HEK293T (cell line): ENCODE measurements at places on chromosomes 12 and 14.

- no peak for DNase-seq
Measured at GRCh38 chr14:30445011-30445793, 113.8 kb upstream of the G2E3 start.

DNA sequence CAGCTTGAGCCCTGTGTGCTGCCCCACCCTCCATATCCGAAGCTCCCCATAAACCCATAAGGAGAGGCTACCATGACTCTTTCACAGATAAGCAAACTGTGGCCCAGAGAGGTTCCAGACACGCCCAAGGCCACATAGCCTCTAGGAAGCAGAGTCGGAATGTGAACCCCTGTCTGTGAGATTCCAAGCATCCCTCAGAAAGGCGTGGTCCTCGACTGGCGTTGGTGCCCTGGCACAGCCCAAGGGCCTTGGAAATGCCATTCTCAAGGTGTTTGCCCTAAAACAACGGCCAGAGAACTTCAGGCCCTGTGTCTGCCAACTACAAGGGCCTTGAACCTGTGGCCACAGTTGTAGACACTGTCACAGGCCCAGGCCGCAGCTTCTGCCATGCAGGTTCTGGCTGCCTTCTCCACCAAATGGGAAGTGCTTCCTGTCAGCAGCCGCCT lies 8.5 kb upstream of the DIO3 start:
- DNase-seq: no peak

DNA sequence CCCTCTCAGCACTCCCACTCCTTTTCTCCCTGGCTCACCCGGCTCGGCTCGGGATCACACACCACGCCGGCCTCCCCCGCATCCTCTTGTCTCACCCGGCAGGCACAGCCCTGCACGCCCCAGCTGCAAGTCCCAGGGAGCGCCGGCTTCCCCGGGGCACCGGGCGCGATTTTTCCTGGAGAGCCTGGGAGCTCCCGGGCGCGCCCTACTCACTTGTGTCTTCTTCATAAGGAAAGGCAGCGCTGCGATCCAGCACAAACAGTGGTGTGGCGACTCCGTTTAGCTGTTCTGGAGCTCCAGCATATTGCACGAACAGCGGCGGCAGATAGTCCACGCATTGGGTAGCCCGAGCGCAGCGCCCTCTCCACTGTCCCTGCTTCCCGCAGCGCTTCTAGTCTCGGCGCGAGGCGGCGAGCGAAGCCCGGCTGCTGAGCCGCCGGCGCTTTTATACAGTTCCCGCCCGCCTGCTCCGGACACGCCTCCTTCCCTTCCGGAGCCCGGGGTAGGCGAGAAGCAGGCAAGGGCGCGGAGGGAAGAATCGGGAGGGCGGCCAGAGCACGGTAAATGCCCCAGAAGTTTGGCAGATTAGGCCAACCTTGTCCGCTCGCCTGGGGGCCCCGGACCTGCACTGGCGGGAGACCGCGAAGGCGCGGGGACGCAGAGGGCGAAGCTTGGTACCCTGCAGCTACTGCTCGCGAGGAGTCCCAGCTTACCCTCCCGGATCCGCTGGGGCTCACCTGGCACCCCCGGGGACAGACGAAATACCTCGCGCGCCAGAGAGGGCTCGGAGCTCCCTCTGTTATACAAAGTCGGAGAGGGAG lies at the start of gene KITLG:
KITLG (minus strand) TSS at position 421 of the 821 bp plus-strand sequence; CDS start at position 228, 193 bp downstream.
- peak; percentile 80 for DNase-seq

GRCh38 chr14:34172550-34173368 lies 221.9 kb upstream of the EGLN3 start:
- no peak for DNase-seq

- DNase-seq: no peak
Measured at GRCh38 chr14:61663312-61663979, 31.9 kb upstream of the HIF1A start.

DNA sequence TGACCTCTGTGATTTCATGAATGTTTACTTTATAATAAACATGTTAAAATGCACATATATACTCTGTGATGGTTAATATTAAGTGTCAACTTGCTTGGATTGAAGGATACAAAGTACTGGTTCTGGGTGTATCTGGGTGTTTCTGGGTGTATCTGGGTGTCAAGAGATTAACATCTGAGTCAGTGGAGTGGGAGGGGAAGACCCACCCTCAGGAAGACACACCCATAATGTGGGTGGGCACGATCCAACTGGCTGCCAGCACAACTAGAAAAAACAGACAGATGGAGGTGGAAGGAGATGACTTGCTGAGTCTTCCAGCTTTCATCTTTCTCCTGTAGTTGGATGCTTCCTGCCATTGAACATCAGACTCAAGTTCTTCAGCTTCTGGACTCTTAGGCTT lies 11.9 kb downstream of the NUP37 start:
- no peak for DNase-seq

DNA sequence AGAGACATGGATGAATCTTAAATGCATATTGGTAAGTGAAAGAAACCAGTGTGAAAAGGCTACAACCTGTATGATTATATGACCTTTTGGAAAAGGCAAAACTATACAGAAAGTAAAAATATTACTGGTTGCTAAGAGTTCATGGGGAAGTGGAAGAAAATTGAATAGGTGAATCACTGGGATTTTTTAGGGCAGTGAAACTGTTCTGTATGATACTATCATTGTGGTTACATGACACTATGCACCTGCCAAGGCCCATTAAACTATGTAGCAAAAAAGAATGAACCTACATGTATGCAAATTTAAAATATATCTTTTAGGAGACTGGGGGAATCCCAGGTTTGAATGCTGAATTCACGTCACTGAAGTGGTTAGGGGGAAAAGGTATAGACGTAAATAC lies 12.6 kb upstream of the OR8S1 start:
- DNase-seq: no peak

- no peak for DNase-seq
Measured at GRCh38 chr12:126397660-126398059, 1332.4 kb downstream of the AACS start.

DNA sequence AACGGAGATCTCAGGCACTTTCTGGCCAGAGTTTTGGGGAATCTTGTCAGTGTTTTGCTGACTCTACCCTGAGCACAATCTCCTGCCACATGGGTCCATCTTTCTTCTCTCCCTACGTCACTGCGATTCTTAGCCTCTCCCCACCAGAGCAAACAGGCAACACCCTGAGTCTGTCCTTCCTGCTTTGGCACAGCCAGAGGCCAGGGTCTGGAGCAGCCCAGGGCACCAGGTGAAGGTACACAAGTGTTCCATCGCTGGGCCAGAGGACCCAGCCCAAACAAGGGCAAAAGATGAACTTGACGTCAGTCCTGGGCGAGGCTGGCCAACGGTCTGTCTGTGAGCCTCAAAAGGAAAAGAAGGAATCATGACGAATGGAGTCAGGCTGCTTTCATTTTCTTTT lies 12.7 kb upstream of the CCDC177 start:
- no peak for DNase-seq

GRCh38 chr14:38122241-38122640 lies 85.5 kb upstream of the SSTR1 start:
- no peak for DNase-seq

DNA sequence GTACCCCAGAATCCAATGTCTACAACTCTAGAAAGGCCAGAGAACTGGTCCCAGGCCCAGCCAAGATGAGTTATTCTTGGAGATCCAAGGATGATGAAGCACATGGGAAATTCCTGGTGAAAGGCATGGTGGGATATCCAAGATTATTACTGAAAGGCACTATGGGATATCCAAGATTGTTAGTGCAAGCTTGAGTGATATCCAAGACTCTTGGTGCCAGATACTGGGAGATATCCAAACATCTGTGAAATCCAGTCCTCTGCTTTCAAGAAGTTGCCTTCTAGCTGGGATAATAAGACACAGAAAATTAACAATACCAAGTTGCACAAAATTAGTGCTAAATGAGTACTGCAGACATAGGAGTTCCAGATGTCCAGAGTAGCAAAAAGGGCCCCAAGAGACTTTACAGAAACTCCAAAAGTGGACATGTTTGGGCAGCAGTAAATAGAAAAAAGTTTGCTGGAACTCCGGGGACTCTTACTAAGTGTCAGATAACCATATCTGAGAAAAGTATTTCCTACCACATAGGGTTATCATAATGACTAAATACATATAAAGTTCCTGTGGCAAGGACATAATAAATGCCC lies 34.6 kb downstream of the PHLDA1 start:
- no peak for DNase-seq

GRCh38 chr14:39055786-39056474 lies 47.1 kb downstream of the SEC23A start:
- DNase-seq: no peak

GRCh38 chr12:75816897-75817296 lies 214.7 kb downstream of the PHLDA1 start:
- DNase-seq: no peak

GRCh38 chr12:101256266-101256665 lies 23.6 kb upstream of the UTP20 start:
- DNase-seq: no peak

DNA sequence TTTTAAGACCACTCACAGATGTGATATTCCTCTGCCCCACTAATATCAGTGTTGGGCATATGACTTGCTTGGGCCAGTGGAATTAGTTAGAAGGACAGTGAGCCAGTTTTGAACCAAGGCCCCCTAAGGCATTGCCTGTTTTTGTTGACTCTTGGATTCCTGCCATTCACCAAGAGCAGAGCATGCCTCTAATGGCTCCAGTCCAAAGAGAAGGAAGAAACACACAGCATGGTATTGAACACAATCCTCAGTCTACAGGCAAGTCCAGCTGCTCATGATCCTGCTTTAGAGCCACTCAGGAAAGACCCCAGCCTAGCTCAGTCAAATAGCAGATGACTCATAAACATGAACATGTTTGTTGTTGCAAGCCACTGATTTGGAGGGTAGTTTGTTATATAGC lies 1201.5 kb downstream of the BCL11B start:
- no peak for DNase-seq

- DNase-seq: no peak
Measured at GRCh38 chr12:27906127-27906500, 66.4 kb downstream of the PTHLH start.

DNA sequence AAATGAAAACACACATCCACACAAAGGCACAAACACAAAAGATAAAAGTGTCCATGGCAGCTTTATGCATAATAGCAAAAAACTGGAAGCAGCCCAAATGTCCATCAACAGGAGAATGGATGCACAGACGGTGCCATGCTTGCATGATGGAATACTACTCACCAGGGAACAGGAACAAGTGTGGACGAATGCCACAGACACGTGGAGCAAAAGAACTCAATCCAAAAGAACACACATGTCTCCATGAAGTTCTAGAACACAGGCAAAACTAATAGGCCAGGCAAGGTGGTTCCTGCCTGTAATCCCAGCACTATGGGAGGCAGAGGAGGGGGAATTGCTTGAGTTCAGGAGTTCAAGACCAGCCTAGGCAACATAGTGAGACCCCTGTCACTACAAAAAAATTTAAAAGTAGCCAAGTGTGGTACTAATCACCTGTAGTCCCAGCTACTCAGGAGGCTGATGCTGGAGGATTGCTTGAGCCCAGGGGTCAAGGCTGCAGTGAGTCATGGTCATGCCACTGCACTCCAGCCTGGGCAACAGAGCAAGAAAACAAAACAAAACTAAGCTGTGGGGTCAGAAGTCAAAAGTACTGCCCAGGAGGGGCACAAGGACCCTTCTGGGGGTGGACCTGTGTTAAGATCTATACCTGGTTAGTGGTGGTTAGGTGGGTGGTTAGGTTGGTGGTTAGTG lies 7.3 kb upstream of the TMEM119 start:
- DNase-seq: no peak

DNA sequence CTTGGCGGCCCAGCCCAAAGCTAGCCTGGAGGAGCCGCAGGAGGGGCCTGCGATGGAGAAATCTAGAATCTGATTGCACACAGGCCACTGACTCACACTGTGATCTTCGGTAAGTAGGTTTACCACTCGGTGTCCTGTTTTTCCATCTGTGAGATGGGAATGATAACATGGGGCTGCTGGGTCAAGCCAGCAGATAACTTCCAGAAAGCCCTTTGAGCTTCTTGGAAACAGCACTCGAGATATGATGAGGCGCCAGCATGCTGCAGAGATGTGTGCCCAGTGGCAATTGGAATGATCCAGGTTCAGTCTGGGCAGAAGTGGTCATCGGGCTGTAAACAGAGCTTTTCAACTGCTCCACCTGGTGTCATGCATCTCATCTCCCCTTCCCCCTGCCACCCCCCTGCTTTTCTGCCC lies 771.3 kb upstream of the TBX3 start:
- DNase-seq: no peak

- no peak for DNase-seq
Measured at GRCh38 chr12:75819512-75819911, 212.1 kb downstream of the PHLDA1 start.

- no peak for DNase-seq
Measured at GRCh38 chr12:31801872-31802271, 73.1 kb upstream of the AMN1 start.

DNA sequence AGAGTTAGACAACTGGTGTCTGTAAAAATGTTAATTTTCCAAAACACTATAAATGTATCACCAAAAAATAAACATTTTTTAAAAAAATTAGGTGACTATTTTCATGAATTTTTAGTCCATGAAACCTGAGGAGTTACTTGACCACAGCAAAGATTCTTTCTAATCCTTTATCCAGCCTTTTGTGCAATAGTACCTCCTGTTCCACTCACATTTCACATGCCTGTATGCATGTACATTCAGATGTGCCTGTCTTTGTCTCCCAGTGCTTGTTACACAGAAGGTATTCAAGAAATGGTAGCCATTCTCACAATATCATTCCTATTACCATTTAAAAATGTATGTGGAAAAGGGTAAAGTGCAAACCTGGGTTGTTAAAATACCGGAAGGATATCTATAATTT lies 857.0 kb downstream of the DIO2 start:
- no peak for DNase-seq

DNA sequence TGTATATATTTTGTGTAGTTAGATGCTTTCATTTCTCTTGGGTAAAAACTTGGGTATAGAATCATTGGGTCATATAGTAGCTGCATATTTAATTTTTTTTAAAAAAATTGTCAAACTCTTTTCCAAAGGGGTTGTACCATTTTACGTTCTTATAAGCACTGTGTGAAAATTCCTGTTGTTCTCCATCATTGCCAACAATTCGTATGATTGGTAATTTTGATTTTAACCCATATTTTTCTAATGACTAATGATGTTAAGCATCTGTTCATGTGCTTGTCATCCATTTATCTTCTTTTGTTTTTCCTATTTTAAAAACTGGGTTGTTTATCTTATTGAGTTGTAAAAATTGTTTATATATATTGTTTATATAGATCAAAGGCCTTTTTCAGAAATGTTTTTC lies 77.4 kb downstream of the OTOGL start:
- no peak for DNase-seq
